Aorta (tissue), 5 donors: ENCODE measurements at places on chromosomes 16 and 17. TPM values are rescaled to one million over a fixed set of nuclear protein-coding genes. Genes with fewer than 3 reads are reported as not detected.

The SOST gene
- total RNA-seq, result 21.7 TPM

DNA sequence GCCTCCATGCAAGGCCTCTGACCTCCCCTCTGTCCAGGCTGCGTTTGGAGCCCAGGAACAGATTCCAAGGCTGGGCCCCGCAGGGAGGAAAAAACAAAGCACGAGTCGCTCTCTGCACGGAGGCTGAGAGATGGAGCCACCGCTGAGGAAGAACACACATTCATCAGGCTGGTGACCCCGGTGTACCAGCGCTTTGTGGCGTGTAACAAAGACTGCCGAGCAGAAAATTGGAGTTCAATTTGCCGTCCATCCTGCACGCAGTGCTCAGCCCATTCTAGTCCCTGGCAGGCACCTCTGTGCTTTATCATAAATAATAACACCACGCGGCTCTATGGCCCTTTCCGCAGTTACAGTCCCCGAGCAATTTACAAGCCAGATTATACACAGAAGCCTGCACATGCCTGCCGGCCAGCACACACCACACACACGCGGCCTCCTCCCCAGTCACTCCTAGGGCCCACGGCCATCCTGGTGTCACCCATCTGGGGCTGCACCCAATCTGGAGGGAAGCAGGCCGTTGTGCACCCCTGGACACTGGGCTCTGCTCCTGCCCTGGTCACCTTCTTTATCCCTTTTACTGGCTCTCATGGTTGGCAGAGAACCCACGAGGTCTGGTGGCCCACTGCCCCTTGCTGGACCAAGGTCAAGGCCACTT, 124.4 kb downstream of the SDK2 start:
- DNase-seq, result no peak

The PPP1R1B gene
- 1.0 TPM for total RNA-seq

The TEX14 gene
- total RNA-seq, result 0.16 TPM

- DNase-seq, result no peak
Measured at GRCh38 chr16:52465711-52466267, 81.2 kb downstream of the TOX3 start.

The EPX gene
- total RNA-seq, result not detected

DNA sequence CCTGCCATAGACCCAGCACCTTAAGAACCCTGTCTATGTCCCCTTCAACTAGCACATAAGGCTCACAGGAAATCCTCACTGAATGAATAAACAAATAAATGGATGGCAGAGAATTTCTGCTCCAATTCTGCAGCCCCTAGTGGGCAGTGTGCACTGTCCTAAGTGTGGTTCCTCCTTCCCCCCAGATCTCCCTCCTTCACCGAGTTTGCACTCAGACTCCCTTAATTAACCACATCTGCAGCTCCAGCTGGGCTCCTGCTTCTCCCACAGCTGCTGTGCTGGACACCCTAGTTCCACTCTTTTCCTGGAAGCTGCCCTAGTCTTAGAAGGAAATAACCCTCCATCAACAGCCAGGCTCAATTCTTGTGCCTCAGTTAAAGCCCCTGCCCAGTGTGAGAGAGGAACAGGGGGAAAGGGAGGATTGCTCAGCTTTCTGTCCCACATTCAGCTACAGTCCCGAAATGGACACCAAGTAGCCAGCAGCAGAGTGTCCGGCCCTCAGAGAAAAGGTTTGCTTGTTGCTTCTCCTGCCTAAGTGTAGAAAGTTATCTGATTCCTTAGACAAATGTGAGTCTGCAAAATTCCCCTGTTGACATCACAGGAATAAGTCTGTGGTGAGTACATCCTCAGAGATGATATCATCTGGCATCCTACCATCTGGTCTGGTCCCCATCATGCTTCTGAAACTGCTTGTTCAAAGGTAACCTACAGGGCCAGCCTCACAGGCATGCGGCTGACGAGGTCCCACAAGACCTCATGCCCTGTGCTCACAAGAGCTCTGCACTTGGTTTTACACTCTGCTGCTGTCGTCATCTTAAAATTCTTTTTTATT, 12.3 kb downstream of the LRRC3C start:
- no peak for DNase-seq
